Midbrain (tissue), 1 donor: ENCODE measurements at places on chromosomes 11 and 22.

DNA sequence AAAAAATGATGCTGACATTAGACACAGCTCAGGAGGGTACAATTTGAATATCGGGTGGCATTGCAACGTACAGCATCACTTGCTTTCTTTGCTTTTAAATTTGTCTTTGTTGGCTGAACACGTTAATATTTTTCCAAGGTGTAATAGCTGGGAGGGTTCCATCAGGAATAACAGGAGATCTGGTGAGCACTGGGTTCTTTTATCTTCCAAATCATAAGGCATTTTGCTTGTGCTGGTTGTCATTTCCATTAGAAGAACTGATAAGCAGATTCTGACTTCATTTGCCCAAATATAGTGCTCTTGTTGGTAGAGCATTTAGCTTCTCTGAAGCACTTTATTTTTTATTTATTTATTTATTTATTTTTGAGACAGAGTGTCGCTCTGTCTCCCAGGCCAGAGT lies 48.9 kb downstream of the LMO2 start:
- no peak for DNase-seq

DNA sequence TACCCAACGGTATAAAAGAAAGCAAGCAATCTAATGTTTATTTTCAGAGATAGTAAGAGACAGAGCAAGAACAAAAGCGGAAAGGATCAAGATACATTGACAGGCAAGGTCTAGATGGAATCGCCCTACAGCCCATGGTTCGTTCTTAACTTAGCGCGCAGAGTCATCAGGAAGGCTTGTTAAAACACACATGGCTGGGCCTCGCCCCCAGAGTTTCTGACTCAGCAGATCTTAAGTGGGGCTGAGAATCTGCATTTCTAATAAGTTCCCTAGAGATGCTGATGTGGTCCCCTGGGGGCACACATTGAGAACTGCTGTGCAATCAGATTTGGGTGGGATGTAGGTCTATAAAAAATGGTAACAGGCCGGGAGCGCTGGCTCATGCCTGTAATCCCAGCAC lies 35.8 kb upstream of the CHRM4 start:
- DNase-seq = no peak

DNA sequence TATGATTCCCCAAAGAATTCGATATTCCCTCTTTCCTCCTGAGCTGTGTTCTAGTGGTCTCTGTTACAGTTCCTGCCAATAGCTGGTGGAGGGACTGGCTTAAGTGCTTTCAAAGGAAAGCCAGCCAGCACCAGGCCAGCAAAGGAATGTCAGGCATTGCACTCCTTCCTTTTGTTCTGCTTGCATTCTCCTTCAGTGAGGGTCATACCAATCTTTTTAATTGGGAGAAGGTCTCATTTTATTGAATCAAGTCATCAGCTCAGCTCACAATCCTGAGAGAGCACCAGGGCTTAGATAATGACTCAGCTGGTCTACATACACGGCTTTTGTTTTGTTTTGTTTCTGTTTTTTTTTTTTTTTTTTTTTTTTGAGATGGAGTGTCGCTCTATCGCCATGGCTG lies 222.9 kb downstream of the NAV2 start:
- no peak for DNase-seq

DNA sequence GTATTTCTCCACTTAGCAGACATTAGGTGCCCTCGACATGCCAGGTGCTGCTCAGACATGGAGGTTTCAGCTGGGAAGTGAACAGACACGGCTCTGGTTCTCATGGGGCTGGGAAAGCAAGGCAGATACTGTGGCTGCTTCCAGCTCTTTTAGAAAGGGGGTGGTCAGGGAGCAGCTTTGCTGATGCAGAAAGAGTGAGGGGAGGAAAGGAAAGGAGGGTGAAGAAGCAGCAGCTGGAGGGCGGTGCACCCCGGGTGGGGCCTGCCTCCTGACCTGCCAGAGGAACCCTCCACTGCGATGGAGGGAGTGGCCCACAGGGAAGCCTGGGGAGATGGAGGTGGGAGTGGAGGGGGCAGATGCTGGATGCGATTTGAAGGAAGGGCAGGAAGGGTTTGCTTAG lies 76.8 kb downstream of the MORC2 start:
- DNase-seq = no peak

- DNase-seq = no peak
Observed at GRCh38 chr22:18100781-18101180, 9.8 kb upstream of the TUBA8 start.

DNA sequence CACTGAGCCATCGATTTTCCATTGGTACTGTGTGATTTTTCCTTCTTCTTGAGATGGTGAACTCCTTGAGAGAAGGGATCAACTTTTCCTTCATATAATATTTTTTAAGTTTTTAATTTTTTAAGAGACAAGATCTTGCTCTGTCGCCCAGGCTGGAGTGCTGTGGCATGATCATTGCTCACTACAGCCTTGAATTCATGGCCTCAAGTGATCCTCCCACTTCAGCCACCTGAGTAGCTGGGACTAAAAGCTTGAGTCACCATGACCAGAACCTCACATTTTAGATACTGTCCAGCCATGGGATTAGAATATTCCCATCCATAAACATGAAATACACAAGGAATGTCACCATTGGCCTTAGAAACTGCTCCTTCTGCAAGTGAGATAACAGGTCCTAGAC lies 66.9 kb upstream of the CHRM4 start:
- DNase-seq = no peak

DNA sequence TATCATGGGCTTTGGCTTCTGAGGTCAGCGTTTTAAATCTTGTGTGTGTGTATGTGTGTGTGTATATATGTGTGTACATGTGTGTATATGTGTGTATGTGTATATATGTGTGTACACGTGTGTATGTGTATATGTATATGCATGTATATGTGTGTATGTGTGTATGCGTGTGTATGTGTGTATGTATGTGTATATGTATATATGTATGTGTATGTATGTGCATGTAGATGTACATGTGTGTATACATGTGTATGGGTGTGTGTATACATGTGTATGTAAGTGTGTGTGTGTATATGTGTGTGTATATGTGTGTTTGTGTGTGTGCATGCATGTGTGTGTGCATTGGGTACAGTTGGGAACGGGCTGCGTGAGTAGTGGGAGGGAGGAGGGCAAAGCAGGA lies 123.0 kb downstream of the ST3GAL4 start:
- DNase-seq = no peak

GRCh38 chr11:59773083-59773440 lies 17.9 kb downstream of the STX3 start:
- DNase-seq = no peak

DNA sequence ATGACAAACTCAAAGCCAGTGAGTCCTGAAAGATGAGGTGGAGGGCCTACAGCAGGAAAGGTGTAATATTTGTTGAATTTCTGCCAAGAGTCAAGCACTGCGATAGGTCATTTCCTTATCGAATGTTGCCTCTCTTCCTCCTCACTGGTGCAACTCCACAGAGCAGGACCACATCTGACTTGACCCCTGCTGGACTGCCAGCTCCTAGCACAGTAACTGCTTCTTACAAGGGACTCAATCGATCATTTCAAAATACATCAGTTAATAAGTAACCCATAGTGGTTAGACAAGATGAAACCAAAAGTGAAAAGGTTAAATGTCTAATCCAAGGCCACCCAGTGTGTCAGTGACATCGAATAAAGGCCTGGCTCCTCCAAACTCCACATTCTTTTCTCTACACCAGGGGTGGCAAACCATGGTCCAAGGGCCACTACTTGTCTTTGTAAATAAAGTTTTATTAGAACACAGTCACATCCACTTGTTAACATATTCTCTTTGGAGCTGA lies 98.5 kb upstream of the CSNK2A3 start:
- DNase-seq = no peak
